Stimulated activated CD4-positive, alpha-beta T cell treated with anti-CD3 and anti-CD28 coated beads, Interleukin-15, amount 100 ng/mL, for 1 hour (primary cell): ENCODE measurements at places on chromosomes 4 and X.

DNA sequence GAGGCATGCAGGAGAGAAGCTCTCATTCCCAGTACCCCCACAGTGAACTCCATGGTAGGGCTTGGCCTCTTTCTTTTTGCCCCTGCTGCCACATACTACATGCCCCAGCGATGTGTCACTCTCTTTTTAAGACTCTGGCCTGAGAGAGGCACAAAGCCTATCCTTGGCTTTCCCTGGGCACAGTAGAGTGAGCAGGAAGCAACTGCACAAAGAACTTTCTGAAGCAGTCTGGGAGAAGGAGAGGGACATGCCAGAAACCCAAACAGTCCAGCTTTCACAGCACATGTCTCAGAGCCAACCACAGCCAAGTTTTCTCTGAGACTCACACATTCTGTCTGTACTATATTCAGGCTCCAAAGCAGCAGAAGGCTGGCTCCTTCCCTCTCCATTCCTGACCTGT lies 7.9 kb upstream of the NALF2 start:
- DNase-seq: no peak

- no peak for DNase-seq
Measured at GRCh38 chrX:39718981-39719380, 378.8 kb downstream of the BCOR start.

DNA sequence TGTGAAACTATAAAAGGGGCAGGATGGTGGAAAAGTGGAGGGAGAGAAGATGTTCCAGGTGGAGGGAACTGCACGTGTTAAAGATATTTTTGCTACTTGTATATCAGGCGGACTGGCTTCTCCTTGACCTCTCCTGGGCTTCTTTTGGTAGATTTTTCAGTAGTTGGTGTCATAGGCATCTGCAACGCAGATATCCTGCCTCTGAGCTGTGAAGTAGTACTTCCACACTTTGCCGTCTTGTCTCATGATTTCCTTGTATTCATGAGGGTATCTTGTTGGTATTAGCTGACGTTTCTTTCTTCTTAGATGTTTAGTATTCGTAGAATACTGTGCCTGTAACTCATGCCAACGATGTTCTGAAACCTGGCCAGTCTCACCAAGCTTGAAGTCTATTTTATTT lies 81.0 kb downstream of the WWC2 start:
- no peak for DNase-seq

DNA sequence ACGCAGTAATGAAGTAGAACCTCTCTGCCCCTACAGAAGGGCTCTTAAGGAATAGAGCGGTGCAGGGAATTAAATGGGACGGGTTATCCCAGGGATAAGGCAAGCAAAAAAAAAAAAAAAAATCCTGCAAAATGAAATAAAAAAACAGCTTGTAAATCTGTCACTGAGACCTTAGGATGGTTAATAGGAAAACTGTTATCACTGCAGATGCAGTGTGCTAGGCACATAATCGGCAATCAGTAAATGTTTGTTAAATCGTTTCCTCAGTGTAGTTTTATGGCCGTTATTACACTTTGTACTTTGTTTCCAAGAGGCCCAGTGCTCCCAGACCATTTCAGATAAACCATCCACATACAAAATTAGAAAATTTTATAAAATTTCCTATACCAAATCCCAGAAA lies 1.0 kb downstream of the HNRNPH2 start:
- no peak for DNase-seq

- no peak for DNase-seq
Measured at GRCh38 chr4:122701061-122701460, 31.4 kb upstream of the BBS12 start.

DNA sequence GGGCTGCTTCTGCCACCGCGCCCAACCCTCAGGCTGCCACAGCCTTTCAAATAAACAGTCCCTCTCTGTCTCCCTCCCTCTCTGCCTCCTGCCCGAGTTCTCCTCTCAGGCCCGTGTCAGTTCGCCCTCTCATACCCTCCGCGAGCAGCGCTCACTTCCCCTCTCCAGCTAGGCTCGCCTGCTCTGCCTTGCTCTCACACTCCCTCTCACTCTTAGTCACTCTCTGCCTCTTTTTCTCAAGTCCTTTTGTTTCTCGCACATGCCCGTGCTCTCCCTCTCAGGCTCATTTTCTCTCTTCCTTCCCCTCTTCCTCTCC lies 3.2 kb downstream of the EFNB1 start:
- DNase-seq: no peak

DNA sequence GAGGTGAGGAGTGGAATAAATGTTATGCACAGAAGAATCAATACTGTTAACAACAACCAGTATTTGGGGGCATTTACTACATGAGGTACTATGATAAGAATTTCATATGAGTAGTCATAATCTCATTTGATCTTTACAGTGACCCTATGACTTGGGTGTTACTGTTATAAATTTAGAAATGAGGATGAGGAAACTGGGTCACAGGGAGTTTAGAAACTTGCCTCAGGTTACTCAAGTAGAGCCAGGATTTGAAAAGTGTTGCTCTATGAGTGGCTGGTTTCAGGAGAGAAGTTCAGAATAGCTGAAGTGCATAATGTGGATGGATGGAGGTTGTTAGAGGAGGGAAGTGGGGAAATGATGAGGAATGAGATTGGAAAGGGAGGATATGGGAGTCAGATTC lies 16.6 kb upstream of the DDIT4L start:
- no peak for DNase-seq

DNA sequence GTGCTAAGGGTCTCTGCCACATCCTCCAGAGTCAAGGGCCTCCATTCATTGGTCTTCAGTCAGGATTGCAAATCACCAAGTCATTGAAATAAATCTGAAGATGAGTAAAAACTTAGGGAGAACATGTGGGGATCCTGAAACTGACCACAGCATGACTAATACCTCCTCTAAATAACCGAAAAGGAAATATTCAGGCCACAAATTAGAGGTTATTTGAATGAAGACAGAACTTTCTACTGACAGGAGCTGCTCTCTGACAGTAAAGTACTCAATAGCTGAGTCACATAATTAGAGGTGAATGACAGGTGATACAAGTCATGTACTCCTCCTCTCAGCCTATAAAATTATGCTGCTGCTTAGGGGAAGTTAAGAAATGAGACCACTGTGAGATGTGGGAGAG lies 240.2 kb upstream of the F9 start:
- DNase-seq: no peak

- no peak for DNase-seq
Measured at GRCh38 chr4:19047279-19047880, 1025.8 kb upstream of the LCORL start.

DNA sequence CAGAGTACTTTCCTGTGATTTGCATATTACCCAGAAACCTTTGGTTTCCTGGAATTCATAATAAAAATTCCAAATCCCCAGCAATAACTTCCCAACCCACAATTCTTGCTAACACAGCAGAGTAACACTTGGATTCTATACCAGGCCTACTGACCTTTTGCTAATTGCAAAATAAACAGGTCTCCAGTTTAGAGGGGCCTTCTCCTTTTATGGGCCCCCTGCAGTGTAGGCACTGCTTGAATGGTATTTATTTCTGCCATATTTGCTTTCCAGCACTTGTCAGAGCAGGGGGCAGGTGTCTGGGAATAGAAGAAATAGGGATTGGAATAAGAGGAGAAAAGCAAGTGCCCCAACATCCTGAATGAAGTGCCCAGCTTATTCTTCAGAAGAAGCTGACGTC lies 25.3 kb upstream of the GPC3 start:
- DNase-seq: no peak

DNA sequence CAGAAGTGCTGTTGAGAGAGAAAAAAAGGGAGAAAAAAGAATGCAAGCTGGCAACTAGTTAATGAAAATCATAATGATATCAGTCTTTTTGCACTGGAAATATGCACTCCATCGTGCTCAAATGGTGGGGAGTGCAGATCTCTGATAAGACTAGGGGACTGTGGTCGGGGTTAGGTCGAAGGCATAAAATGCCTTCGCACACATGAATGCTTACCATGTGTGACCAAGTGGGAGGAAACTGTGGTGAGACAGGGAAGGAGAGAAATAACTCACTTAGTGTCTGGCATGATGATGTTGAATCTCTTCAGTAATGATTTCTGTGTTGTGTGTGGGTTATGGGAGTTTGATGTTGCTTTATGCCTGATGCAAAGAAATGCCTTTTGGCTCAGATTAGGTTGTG lies 358.9 kb downstream of the FBXO8 start:
- no peak for DNase-seq

- DNase-seq: no peak
Measured at GRCh38 chr4:133581996-133582619, 433.0 kb downstream of the PCDH10 start.

- DNase-seq: no peak
Measured at GRCh38 chr4:150224896-150225591, 146.8 kb downstream of the DCLK2 start.

- DNase-seq: no peak
Measured at GRCh38 chr4:140884431-140885058, 128.4 kb upstream of the TBC1D9 start.

DNA sequence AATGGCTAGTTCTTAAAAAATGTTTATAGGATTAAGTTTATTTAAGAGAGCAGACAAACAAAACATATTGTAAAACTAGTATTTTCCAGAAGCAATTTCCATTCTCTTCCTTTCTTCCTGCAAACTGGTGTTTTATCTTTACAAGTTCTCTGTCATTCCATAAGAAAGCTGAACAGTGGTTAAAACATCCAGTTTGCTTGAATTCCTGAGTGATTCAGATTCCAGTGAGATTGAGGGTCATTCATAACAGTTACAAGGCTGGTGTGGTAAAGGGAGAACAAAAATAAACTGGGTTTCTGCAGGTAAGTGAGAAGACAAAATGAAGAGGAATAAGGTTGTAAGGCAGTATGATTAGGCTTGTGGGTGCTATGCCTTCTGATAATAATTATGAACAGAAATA lies 544.8 kb upstream of the DIPK2B start:
- DNase-seq: no peak

DNA sequence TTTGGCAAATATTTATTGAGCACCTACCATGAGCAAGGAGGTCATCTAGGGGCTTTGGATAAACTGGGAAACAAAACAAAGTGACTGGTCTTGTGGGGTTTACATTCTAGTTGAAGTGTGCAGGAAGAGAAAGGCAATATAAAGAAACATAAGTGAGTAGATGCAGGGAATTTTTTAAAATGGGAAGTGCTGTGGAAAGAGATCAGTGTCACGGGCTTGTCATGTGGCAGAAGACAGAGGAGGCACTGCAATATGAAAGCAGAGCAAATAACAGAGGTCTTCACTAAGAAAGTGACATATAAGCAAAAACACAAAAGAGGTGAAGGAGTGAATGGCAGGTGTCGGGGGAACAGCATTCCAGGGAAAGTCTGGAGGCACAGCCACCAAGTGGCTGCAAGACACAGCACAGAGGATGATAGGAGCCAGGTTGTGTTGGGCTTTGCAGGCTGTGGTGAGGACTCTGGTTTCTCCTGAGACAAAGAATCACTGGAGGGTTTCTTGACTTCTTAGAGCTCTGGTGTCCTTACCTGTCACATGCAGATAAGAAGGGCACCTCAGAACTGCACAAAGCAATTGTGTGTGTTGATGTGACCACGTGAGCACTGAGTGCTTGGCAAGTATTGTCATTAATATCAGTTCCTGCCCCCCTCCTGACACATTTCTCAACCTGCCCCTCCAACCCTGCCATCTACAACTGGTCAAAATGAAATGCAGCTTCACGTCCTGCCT lies 143.5 kb downstream of the TSPAN5 start:
- DNase-seq: no peak

- no peak for DNase-seq
Measured at GRCh38 chr4:167775375-167775774, 317.0 kb upstream of the ANXA10 start.

DNA sequence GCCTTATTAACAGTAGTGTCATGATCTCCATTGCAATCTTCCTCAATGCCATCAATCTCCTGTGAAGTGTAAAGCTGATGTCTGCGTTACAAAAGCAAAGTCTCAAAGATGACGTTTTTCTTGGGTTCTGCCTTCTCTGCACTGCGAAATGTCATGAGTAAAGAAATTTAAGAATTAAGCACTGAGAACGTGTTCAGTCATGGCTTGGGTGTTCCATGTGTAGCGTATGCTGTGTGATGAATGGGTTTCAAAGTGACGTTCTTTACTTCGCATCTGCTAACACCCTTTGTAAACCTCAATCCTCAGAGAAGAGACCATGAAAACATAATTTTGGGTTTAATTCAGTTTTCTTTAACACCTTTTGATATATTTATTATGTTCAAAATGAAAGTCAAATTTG lies 999 bp downstream of the NAP1L5 start:
- DNase-seq: no peak

DNA sequence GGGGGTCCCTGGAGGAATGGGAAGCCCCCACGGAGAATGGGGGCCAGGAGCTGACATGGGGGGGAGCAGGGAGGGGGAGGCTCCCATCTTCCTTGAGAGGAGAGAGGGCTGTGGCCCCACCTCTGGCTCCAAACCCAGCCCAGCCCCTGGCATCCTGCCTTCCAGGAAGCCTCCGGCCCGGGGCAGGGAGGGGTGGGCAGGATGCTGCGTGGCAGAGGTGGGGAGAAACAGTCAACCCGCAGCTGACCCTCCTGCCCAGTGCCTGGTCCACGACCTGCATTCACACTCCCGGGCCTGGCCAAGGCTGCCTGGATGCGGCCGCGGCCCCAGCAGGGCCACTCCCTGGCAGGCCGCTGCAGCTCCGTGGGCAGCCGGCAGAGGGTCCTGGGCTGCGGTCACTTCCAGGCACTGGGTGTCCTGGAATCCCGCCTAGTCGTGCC lies 39.0 kb downstream of the CPLX1 start:
- DNase-seq: no peak

- no peak for DNase-seq
Measured at GRCh38 chr4:63817196-63817865, 591.9 kb downstream of the TECRL start.

GRCh38 chrX:97797076-97797475 lies 913.4 kb downstream of the RPA4 start:
- DNase-seq: no peak

GRCh38 chr4:52714597-52715254 lies 36.5 kb downstream of the ERVMER34-1 start:
- no peak for DNase-seq

DNA sequence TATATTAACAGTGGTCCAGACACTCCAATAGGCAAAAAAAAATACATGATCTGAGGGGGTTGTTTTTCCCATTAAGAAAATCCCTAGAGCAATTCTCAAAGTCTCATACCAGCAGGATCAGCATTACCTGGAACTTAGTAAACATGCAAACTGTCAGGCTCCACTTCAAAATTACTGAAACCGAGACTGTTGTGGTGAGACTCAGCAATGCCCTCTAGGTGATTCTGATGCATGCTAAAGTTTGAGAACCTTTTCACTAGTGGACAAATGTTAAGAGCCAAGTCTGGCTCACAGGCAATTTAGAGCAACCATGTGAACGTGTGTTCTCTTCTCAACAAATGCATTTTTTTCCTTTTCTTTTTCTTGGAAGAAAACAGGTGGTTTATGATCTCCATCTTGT lies 30.2 kb downstream of the NEK1 start:
- no peak for DNase-seq

- DNase-seq: no peak
Measured at GRCh38 chrX:13764765-13765164, 30.2 kb downstream of the OFD1 start.
